ENCODE measurements at places on chromosomes 5 and 9.
A peak's percentile ranks its signal among the peaks of the same experiment; 100 is the strongest.

GRCh38 chr9:71975833-71976232 lies 64.4 kb downstream of the C9orf85 start:
- H3K36me3 ChIP-seq: peaks cover 5% of the 10 kb centered on the region
- H3K4me3 ChIP-seq: no peak overlapping the region
- no peak for DNase-seq
- no peaks in the 10 kb centered on the region for H3K4me1 ChIP-seq
- no peaks in the 10 kb centered on the region for H3K27me3 ChIP-seq
- no peak overlapping the region for H3K27ac ChIP-seq

- no peak overlapping the region for H3K27ac ChIP-seq
- H3K4me1 ChIP-seq: no peaks in the 10 kb centered on the region
- no peak overlapping the region for H3K4me3 ChIP-seq
- peaks cover 5% of the 10 kb centered on the region for H3K36me3 ChIP-seq
- DNase-seq: no peak
- no peaks in the 10 kb centered on the region for H3K27me3 ChIP-seq
Measured at GRCh38 chr5:81450940-81451339, 57.0 kb upstream of the ACOT12 start.

DNA sequence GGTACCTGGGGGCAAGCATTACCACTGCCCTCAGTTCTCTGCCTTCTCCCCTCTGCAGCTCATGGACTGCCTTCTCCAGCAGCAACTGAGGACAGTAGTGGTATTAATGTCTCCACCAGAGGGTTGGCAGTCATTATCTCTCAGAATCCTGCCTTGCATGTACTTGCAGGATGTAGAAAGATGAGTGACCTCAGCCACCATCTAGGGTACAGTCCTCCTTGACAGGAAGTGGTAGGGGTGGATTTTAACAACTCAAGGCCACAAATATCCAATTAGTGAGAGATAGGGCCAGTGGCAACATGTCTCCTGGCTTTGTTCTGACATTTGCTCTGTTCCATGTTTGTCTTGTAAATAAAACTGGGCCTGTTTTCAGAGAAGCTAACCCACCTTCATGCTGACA lies 47.2 kb downstream of the F2R start:
- no peaks in the 10 kb centered on the region for H3K27me3 ChIP-seq
- DNase-seq: no peak
- H3K27ac ChIP-seq: no peak overlapping the region
- peaks cover 10% of the 10 kb centered on the region for H3K4me1 ChIP-seq
- H3K36me3 ChIP-seq: peaks cover 1% of the 10 kb centered on the region

GRCh38 chr5:97496037-97496436 lies 313.0 kb upstream of the RIOK2 start:
- H3K27me3 ChIP-seq: peaks cover 2% of the 10 kb centered on the region
- no peak overlapping the region for H3K4me3 ChIP-seq
- H3K27ac ChIP-seq: no peak overlapping the region
- no peaks in the 10 kb centered on the region for H3K4me1 ChIP-seq
- no peaks in the 10 kb centered on the region for H3K36me3 ChIP-seq

GRCh38 chr5:14945450-14945849 lies 73.9 kb upstream of the ANKH start:
- H3K4me1 ChIP-seq: no peaks in the 10 kb centered on the region
- no peak overlapping the region for H3K4me3 ChIP-seq
- no peak overlapping the region for H3K27ac ChIP-seq
- DNase-seq: no peak

DNA sequence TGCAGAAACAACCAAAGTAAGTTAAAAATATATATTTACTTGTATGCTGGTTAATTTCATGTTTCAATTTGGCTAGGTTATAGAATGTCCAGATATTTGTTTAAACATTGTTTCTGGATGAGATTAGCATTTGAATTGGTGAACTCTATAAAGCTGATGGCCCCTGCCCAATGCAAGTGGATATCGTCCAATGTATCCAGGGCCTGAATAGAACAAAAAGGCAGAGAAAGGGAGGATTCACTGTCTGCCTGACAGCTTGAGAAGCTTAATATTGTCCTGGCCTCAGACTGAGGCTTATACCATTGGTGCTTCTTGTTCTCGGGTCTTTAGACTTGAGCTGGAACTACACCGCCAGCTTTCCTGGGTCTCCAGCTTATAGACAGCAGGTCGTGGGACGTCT lies 446.7 kb upstream of the ACTBL2 start:
- H3K27ac ChIP-seq: no peak overlapping the region
- no peaks in the 10 kb centered on the region for H3K36me3 ChIP-seq
- no peaks in the 10 kb centered on the region for H3K4me1 ChIP-seq
- no peak overlapping the region for H3K4me3 ChIP-seq
- H3K27me3 ChIP-seq: peaks cover 4% of the 10 kb centered on the region

DNA sequence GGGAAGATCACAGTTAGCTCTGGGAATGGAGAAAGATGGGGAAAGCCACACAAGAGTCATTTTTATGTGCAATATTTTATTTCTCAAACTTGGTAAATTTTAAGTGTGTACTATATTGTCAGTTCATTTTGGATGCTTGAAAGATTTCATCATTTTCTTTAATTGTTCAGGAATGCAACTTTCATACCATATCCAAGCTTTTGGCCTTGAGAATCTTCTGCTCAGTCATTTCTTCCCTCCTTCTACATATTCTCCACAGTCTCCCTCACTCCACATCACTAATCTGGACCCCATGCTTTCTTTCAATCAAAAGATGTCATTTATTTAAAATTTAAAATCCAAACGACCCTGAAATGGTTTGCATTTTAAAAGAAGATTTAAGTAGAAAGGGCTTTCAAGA lies 135.4 kb downstream of the FAM114A2 start:
- H3K27ac ChIP-seq: no peak overlapping the region
- no peaks in the 10 kb centered on the region for H3K36me3 ChIP-seq
- H3K4me3 ChIP-seq: no peak overlapping the region
- no peak for DNase-seq
- no peaks in the 10 kb centered on the region for H3K27me3 ChIP-seq

DNA sequence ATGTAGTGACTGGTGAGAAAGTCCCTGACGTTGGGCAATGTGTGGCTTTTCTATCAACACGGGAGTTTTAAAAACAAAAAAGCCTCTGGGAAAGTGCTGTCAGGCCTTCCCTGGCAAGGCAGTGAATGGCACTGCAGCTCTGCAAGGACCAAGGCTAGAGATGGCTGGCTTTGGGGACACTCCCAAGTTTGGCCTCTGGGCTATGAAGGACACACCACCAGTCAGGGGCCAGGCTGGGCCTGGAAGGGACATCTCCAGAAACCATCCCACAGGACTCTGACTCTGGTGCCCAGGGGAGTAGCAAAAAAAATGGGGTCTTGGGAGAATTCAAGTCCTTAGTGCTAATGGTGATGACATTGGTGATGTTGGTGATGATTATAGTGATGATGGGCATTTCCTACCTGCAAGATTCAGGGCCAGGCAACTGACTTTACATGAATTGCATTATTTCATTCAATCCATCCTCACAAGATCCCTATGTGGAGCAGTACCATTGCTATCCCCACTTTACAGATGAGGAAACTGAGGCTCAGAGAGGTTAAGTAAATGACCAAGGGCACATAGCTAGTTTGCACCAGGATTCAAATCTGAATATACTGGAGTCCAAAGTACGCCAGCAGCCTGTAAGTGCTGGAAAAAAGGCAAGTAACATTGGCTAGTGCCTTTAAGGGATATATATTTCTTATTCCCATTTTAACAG lies 2.6 kb upstream of the PPARGC1B start:
- no peak overlapping the region for H3K4me3 ChIP-seq
- H3K36me3 ChIP-seq: no peaks in the 10 kb centered on the region
- no peak overlapping the region for H3K27ac ChIP-seq
- no peak for DNase-seq
- no peaks in the 10 kb centered on the region for H3K27me3 ChIP-seq
- peaks cover 16% of the 10 kb centered on the region for H3K4me1 ChIP-seq

DNA sequence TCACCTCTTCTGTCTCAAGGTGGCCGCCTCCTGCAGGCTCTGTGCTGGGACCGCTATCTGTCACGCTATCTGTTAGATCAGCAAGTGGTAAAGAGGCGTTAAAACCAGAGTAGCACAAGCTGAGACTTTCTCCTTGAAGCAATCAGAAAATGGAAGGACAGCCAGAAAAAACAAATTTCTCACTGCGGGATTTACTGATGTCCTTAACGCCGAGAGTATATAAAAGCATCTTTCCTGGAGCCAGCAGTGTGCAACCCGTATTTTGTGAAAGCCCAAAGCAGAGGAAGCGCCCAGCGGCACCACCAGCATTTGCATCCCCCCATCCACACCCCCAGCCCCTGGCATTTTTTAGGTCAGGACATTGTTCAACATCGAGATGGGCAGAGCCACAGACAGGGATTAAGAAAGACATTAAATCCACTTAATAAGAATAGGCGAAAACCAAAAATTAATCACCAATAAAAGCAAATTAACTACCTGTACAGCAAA lies 48.6 kb downstream of the DUSP1 start:
- H3K27ac ChIP-seq: no peak overlapping the region
- peaks cover 2% of the 10 kb centered on the region for H3K27me3 ChIP-seq
- H3K36me3 ChIP-seq: no peaks in the 10 kb centered on the region

DNA sequence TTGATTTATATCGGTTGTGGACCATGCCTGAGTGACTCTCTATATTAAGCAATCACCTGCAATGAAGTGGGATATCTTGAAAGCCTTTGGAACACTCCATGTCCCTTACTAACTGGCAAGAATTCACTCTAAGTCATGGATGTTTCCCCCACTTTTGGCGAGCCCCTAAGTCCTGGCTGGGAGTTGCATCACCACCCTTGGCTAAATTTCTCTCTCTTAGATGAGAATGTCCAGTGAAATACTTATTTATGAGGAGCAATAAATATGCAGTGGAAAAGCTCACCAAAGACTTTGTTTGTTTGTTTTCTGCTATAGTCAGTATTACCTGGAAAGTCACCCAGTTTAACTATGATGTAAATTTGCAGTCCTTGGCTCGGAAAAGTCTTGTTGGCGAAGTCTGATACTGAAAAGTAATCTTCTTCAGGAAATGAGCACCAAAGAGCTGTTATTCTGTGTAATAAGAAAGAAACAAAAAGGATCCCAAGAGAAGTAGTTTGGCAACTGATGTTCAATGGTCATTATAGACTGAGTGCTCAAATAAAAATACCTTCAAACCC lies 333.8 kb downstream of the DMRT2 start:
- DNase-seq: no peak
- no peak overlapping the region for H3K4me3 ChIP-seq
- H3K27me3 ChIP-seq: peaks cover 7% of the 10 kb centered on the region

DNA sequence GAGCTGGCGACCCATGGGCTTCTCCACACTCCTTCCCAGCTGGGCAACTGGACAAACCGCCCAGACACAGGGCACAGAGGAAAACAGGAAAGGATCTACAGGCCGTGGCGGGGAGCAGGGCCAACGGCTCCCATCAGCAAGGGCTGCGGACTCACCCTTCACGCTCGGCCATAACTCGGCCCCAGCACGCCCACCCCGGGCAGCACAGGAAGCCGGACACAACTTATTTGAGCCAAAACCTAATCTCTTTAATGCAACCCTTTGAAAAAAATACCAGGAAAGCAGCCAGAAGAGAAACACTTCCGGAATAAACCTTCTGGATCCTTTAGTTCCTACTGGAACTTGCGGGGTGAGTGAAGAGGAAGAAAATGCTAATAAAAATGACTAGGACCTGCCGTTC lies 59.9 kb downstream of the VAV2 start:
- no peak overlapping the region for H3K27ac ChIP-seq
- no peak overlapping the region for H3K4me3 ChIP-seq
- no peaks in the 10 kb centered on the region for H3K36me3 ChIP-seq
- no peaks in the 10 kb centered on the region for H3K4me1 ChIP-seq

DNA sequence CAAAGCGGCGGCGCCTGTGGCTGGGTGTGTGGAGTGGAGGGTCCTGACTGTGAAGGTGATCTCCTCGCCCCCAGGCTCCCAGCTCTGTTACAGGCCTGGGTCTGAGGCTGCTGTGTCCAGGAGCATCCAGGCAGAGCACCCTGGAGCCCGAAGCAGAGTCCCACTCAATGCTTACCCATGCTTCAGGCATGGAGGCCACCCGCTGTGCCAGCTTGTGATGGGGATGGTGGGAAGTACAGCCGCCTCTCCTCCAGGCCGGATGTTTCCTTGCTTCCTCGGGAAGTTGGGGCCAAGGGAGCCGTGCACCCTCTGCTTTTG lies 255.9 kb upstream of the IRX1 start:
- no peak overlapping the region for H3K4me3 ChIP-seq
- no peak overlapping the region for H3K27ac ChIP-seq
- no peaks in the 10 kb centered on the region for H3K27me3 ChIP-seq
- H3K36me3 ChIP-seq: no peaks in the 10 kb centered on the region
- DNase-seq: no peak
- H3K4me1 ChIP-seq: no peaks in the 10 kb centered on the region

DNA sequence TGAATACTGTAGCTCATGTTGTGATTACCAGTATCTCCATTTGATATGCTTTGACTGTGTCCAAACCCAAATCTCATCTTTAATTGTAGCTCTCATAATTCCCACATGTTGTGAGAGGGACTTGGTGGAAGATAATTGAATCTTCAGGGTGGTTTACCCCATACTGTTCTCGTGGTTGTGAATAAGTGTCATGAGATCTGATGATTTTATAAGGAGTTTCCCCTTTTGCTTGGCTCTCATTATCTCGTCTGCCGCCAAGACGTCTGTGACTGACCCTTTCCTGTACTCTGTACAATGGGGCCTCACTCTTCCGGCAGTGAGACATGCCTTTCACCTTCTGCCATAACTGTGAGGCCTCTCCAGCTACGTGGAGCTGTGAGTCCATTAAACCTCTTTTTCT lies 59.3 kb downstream of the TRIO start:
- H3K36me3 ChIP-seq: no peaks in the 10 kb centered on the region
- DNase-seq: no peak
- H3K4me1 ChIP-seq: peaks cover 21% of the 10 kb centered on the region
- H3K4me3 ChIP-seq: no peak overlapping the region
- peaks cover 9% of the 10 kb centered on the region for H3K27me3 ChIP-seq
- H3K27ac ChIP-seq: no peak overlapping the region

GRCh38 chr5:115816226-115817081 lies at the start of gene CDO1:
Gene CDO1 (minus strand): TSS chr5:115816659. CDS start chr5:115816397, 262 bp downstream.
- DNase-seq: no peak
- H3K27ac ChIP-seq: no peak within 1 kb of the TSS
- peaks cover 30% of the 10 kb centered on the region for H3K4me1 ChIP-seq
- H3K4me3 ChIP-seq: peak within 1 kb of the TSS; percentile 74

GRCh38 chr9:16864649-16865434 lies 5.6 kb downstream of the BNC2 start:
- H3K4me3 ChIP-seq: no peak overlapping the region
- H3K4me1 ChIP-seq: no peaks in the 10 kb centered on the region
- H3K27me3 ChIP-seq: peaks cover 19% of the 10 kb centered on the region
- H3K27ac ChIP-seq: no peak overlapping the region
- H3K36me3 ChIP-seq: no peaks in the 10 kb centered on the region

- no peak for DNase-seq
- H3K27me3 ChIP-seq: peaks cover 14% of the 10 kb centered on the region
- no peak overlapping the region for H3K4me3 ChIP-seq
- H3K27ac ChIP-seq: no peak overlapping the region
Measured at GRCh38 chr5:56259002-56259511, 25.9 kb upstream of the ANKRD55 start.

DNA sequence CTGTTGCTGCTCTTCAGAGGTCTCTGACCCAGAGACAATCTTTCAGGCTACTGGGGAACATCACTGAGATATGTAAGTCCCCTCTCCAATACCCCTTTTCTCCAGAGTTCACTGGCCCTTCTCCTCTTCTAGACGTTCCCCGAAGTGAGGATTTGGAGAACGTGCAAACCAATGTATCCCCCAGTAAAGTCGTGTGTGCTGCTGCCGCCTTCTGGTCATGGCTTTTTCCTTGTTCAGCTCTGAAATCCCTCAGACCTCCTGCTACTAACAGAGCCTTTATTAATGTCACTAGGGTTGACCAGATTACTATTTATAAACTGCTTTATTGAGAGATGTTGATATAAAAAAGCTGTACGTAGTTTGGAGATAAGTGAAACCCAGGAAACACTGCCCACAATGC lies 1028.6 kb downstream of the CDH9 start:
- no peak overlapping the region for H3K27ac ChIP-seq
- H3K36me3 ChIP-seq: no peaks in the 10 kb centered on the region
- DNase-seq: no peak
- H3K27me3 ChIP-seq: no peaks in the 10 kb centered on the region
- H3K4me3 ChIP-seq: no peak overlapping the region

Measured in activated T-helper 1 cell treated with anti-CD3 and anti-CD28 coated beads, Interleukin-12 subunit alpha, Interleukin-12 subunit beta, Interleukin-2, Interleukin-4 antibody, amounts not matched to agents 30 ng/mL and 10 ng/mL and 1 ng/mL, durations not matched to agents 14 hours and 24 hours and 36 hours (primary cell).